Activated CD4-positive, alpha-beta T cell treated with anti-CD3 and anti-CD28 coated beads for 4 hours (primary cell): ENCODE measurements at places on chromosomes 16 and 17.

DNA sequence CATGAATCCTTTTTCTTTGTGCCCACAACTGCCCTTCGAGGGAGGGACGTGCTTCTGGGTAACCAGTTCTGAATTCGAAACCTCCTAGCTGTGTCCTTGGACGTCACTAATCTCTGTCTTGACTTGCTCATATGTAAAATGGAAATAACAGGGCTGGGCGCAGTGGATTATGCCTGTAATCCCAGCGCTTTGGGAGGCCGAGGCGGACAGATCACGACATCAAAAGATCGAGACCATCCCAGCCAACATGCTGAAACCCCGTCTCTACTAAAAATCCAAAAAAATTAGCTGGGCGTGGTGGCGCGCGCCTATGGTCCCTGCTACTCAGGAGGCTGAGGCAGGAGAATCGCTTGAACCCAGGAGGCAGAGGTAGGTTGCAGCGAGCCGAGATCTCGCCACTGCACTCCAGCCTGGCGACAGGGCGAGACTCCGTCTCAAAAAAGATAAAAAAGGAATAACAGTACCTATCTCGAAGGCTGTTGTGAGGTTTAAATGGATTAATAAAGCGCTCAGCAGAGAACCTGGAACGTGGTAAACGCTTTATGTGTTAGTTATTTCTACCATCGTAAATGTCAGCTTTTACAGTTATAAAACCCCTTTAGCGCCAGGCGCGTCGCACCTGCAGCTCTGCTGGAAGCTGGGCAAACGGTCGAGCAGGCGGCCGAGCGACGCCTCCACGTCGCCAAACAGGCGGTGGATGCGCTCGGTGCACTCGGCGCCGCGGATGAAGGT lies 641 bp downstream of the COG8 start:
- DNase-seq: no peak

- DNase-seq: no peak
These were observed 35.8 kb upstream of the BHLHA9 start for GRCh38 chr17:1234455-1234854.

GRCh38 chr17:63841350-63842172 lies 924 bp downstream of the SMARCD2 start:
- no peak for DNase-seq

- no peak for DNase-seq
These were observed 135.4 kb downstream of the TMEM132E start for GRCh38 chr17:34714475-34715410.
